GM23338 (cell line): ENCODE measurements at places on chromosomes 5 and 9. TPM values are rescaled to one million over a fixed set of nuclear protein-coding genes. Genes with fewer than 3 reads are reported as not detected.
A peak's percentile ranks its signal among the peaks of the same experiment; 100 is the strongest.

DNA sequence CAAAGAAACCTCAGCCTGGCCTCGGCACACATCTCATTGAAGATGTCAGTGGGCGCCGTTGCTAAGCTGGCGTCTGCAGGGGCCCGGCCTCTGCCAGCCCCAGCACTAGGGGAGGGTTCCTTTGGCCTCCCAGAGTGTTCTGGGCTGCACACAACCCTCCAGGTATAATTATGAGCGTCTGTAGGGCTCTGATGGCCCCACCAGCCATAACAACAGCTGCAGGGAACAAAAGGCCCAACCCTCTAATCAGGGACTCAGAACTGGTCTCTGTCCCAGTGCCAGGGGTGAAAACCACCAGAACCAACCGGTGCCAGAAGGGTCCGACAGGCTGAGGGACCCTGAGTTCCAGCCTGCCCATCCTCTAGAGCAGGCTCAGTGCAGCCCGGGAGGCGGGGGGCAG, 39.5 kb upstream of the SLC12A7 start:
- no peak for DNase-seq

DNA sequence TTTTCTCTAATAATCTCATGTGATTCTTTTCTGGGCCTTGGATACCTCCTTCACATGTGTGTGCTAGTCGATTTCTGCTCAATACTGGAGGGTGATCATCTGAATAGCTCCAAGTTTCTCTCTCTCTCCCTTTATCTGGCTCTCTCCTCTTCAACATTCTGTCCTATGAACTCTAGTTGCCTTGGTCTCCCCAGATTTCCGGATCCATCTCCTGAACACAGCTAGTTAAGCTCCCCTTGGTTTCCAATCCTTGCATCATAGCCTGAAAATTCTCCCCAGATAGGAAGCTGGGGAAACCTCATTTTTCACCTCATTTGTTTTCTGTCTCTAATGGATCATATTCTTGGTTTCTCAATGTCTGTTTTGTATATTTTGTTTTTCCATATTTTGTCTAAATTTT, 832.3 kb downstream of the MTRR start:
- no peak for DNase-seq

GRCh38 chr5:63211448-63212132, 633.0 kb downstream of the LRRC70 start:
- peak; percentile 28 for DNase-seq

- DNase-seq, result peak; percentile 17
Observed at GRCh38 chr5:90305041-90305720, 104.4 kb downstream of the CETN3 start.

DNA sequence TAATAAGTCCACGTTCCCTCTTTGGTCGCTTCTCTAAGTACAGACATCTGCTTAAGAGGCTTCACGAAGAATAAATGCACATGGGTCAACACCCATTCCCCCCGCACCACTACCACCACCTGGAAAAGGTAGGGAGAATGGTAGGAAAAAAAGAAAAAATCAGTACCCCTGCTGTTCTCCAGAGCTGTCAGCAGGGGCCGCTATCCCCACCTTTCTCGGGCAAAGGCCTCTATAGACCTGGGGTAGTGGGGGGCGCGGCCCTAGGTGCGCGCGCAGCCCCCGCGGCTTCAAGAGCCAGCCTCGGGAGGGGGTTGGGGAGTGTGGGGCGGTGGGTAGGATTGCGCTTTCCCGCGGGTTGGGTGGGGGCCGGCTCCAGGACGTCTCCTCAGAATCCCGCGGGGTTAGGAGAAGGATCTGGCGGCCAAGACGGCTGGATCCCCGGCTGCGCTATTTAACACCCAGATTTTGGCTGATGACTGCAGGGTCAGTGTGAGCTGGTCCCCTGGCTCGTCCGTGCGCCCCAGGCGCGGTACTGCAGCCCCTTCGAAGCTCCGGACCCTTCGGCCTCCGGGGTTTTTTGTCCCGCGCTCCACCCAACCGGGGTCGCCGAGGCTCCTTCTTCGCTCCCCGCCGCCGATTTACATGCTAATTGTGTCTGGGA, 1.6 kb upstream of the SEMA6A start:
- peak; percentile 93 for DNase-seq

DNA sequence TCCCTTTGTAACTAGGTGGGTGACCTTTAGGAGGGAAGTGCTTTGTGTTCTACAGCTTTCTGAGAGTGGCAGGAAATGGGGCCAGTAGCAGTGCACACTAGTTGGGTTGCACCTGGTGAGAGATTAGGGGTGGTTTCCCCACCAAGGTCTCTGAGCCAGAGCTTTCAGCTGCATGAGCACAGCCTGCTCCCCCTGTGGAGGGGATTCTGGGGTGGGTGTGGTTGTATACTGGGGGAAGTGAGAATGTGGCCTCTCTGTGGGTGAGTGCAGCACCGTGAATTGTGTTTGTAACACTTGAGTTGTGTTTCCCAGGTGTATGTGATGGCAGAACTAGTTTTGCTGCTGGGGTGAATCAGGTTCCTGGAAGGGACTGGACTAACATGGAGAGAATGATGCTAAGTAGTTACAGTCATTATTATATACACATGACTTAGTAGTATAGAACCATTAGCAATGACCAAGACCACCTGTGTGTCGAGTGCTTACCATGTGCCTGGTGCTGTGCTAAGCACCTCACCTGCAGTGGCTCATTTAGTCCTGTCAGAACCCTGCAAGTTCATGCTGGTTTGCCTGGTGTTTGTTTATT, 11.8 kb upstream of the CXXC5 start:
- DNase-seq, result no peak

DNA sequence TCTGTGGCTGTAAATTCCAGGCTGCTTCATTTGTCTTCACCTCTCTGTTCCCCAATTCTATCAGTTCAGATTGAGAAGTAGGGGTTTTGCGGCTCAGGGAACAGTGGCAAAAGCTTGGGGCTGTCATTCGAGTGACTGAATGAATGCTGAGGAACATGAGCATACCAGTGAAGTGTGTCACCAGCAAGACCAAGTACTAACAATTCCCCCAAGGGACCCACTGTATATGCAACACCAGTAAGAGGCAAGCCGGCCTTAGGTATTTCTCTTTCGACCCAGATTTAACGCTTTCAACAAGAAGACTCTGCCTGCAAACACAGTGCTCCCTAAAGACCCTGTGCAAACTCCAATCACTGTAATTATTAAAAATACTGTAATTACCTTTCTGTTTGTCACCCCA, 25.8 kb downstream of the KLHL3 start:
- no peak for DNase-seq

DNA sequence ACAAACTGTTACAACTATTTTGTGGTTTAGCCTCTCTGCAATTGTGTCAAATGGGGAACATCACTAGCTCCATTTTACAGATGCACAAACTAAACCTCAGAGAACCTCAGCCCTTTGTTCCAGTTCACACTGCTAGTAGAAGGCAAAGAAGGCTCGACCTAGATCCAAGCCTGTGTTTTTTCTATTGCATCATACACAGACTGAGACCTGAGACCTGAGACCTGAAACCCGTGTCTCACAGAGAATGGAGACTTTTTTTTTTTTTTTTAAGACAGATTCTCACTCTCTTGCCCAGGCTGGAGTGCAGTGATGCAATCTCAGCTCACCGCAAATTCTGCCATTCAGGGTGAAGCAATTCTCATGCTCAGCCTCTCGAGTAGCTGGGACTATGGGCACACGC, 120.8 kb downstream of the GALNT10 start:
- no peak for DNase-seq

TNFAIP8 gene
- 29.2 and 30.1 TPM in 2 replicates for total RNA-seq

CCDC187 gene
- total RNA-seq, result 0.14 TPM in 1 of 2 replicates, not detected in the other

STKLD1 gene
- total RNA-seq, result not detected in 2 replicates

LECT2 gene
- total RNA-seq, result not detected in 2 replicates

KIF20A gene
- 60.4 and 64.9 TPM in 2 replicates for total RNA-seq

FOXE1 gene
- 0.35 and 0.45 TPM in 2 replicates for total RNA-seq
